ENCODE measurements at places on chromosomes 6 and 20.

GRCh38 chr6:32868257-32868788 is 14.3 kb downstream of the PSMB9 start:
- DNase-seq: peak; percentile 51

GRCh38 chr6:148818939-148819575 is 72.2 kb downstream of the UST start:
- no peak for DNase-seq

- DNase-seq: no peak
These were observed 34.7 kb upstream of the TBXT start for GRCh38 chr6:166202321-166202733.

- DNase-seq: no peak
These were observed 87.3 kb upstream of the AKIRIN2 start for GRCh38 chr6:87789198-87789899.

GRCh38 chr20:38485041-38485440 is 12.4 kb downstream of the RALGAPB start:
- DNase-seq: no peak

DNA sequence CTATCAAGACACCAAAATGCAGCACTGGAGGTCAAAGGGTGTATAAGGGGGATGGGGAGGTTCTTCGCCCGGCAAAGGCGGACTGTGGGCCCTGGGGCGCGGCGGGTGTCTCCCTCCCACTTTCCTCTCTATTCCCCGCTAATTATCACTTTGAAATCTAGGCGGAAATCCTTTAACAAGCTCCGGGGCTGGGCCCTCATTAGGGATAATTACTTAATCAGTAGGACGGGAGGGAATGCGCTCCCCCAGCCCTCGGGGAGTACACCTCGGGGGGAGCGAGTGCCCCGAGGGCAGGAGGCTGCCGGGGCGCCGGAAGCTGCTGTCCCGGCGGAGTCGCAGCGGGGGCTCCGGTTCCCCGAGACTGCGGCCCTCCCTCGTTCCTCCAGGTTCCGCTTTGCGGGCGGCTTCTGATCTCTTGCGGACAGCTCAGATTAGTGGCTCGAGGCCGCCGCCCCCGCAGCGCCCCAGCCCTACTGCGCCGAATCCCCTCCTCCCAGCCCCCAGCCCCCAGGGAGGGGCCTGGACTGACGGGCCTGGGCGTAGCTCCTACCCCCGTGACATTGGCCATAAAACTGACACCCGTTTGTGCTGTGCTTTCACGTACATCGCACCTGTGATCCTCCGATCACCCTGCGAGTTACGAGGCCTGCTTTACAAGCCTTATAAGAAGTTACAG is 14.7 kb downstream of the MUCL3 start:
- no peak for DNase-seq

- no peak for DNase-seq
These were observed 50.5 kb downstream of the PCNA start for GRCh38 chr20:5069141-5069806.

- no peak for DNase-seq
These were observed 42.4 kb upstream of the SCAF8 start for GRCh38 chr6:154690857-154691256.

- no peak for DNase-seq
These were observed 36.9 kb upstream of the FRMD1 start for GRCh38 chr6:168115748-168116437.

DNA sequence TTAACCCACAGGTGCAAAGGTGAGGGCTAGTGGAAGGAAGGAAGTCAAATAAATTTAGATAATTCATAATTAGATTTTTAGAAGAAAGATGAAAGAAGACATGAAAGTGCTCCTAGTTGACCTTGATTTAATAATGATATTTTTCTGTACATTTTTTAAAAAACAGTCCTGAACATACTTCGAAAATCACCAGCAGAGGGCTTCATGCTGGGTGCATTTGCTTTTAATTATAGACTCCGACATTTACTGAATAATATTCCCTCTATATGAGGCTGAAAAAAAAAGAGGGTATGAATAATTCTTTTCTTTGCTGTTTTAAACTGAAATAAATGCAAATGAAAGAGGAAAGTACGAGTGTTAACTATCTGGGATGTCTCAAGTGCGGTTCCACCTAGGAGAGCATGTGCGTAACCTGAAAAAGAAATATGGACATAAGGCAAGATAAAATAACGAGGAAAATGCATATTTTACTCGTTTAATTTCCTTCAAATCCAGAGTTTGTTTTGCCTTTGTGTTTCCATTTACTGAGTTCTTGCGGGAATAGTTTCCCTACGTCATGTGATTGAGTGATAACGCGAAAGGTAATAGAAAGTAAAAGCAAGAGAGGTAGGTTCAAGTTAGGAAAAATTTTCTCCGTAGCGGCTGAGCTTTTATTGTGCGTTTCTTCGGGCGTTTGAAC is 3.1 kb upstream of the TFAP2B start:
- DNase-seq: no peak

DNA sequence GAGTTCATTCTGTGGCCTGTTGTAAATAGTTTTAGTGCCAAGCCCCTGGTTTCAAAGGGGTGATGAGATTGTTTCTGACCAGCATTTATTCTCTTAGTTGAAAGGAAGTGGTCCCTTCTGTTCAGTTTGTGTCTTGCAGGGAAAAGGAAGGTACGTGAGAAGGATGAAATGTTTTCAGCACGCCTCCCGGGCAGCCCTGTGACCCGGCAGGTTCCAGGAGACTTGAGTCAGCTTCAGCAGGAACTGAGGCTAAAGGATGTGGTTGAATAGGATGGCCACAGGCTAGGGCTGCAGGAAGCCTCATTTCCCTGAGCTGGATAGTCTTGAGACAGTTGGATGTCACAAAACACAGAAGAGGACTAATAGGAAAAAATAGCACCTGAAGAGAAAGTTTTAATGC is 132.4 kb upstream of the SYNDIG1 start:
- no peak for DNase-seq

- no peak for DNase-seq
These were observed 552.5 kb downstream of the HAO1 start for GRCh38 chr20:7387638-7388193.

DNA sequence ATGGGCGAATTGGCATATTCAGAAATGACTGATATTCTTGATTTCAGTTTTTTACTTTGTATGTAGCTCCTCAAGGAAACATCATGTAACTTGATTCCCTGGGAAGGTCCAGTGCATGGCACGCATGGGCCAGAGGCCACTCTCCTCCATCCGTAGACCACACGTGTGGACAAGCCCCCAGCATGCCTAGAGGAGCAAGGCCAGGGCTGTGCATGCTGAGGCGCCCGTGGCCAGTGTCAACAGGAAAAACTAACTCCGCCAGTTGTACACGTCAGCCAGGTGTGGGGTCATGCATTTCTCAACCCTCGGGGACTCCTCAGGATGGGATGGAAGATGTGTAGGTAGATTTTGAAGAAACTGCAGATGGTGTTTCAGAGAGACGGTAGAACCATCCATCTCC is 37.8 kb upstream of the CD93 start:
- DNase-seq: no peak

DNA sequence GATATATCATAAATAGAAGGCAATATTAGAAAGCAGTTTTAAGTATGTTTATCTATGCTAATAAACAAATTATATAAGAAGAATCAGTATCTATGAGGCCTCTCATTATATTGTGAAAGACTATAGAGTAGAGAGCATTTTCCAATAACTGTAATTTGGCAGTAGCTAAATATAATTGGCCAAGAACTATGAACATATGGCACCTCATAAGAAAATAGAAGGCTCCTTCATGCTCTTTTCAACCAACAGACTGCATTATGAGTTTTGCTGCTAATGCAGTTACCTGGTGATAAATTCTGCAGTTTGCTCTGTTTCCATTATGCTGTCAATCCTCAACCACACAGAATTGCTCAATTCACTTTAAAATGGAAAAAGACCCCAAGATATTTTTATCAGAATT is 221.1 kb downstream of the KHDC1L start:
- no peak for DNase-seq

DNA sequence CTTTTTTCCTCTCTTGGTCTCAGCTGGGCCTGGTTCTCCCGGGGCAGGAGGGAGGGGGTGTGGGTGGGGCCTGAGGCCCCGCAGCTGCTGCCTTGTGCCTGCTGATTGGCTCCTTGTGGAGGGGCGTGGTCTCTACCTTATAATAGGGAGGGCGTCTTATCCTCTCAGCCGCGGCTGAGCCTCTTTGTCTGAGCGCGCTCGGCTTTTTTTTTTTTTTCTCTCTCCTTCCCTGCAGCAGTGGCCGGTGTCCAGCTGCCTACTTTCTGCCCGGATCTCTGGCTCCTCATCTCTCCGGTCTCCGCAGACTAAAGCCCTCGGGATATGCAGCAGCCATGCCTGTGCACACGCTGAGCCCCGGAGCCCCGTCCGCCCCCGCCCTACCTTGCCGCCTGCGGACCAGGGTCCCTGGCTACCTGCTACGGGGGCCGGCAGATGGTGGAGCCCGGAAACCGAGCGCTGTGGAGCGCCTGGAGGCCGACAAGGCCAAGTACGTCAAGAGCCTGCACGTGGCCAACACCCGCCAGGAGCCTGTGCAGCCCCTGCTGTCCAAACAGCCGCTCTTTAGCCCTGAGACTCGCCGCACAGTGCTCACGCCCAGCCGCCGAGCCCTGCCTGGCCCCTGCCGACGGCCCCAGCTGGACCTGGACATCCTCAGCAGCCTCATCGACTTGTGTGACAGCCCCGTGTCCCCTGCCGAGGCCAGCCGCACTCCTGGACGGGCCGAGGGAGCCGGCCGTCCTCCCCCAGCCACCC is 11.1 kb downstream of the FAM110A start:
- DNase-seq: peak; percentile 94

DNA sequence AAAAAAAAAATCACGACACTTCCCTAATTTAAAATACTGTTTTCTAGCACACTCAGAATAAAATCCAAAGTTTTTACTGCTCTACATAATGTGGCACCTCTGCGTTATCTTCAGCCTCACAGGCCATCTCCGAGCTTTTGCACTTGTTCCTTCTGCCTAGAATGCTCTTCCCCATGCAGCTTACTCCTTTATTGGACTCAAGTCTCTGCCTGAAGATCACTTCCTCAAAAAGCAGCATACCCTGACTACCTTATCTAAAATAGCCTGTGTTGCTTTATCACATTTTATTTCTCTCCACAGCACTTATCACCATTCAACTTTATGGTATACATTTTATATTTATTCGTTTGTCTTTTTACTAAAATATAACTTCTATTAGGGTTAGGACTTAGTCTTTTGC is 2.3 kb downstream of the ZNF322 start:
- no peak for DNase-seq

Measured in substantia nigra (tissue), 51 donors.